Karpas-422 (cell line): ENCODE measurements at places on chromosomes 6 and 20.

DNA sequence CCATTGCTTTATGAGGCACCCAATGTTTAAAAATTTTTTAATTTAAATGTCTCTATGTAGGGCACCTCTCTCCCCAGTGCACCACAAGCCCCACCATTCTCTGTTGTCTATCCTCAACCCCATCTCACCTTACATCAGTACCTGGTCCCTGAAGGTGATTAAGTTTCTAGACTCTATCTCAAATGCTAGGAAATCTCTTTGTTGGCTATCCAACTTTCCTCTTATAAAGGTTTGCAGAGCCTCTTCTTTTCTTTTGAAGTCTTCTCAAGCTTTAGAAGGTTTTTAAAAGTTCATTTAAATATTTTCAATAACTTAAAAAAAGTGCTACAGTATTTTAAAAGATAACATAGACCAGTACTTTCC lies 76.5 kb upstream of the TBC1D7 start:
- no peak for DNase-seq

DNA sequence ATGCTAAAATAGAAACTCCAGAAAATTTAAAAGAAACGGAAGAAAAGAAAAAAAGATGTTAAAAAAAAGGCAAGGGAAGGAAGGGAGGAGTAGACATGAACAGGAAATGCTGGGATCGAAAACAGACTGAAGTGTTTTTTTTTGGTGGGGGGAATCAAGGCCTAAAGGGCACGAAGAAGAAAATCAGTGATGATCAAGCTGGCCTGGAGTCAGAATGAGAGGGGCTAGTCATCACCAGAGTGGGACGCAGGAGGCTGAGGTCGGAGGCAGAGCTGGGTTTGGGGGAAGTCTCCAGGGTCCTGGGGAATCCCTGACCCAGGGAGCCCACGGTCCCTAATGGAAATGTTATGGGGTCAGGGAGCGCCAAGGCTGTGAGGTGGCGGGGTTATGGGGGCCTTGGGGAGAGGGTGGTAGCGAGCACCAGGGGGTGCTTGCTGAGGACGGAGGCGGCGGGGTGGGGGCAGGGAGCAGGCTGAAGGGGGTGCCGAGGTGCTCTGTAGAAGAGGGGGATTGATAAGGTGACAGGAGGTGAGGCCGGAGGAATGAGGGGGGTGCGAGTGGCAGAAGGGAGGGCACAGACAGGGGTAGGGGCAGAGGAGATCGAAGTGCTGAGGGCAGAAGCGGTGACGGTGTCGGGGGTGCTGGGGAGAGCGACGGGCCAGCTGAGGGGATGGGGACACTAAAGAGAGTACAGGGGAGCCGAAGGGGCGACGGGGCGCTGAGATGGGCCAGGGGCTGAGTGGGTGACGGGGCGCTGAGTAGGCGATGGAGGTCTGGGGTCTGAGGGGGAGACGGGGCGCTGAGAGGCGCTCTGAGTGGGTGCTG lies 684 bp downstream of the ZNFX1 start:
- DNase-seq = no peak

GRCh38 chr6:33746036-33746600 lies 587 bp downstream of the IP6K3 start:
- no peak for DNase-seq

GRCh38 chr6:133407320-133408100 lies 166.4 kb downstream of the EYA4 start:
- no peak for DNase-seq

GRCh38 chr6:148179786-148180185 lies 162.9 kb upstream of the SASH1 start:
- peak; percentile 66 for DNase-seq

GRCh38 chr6:167047554-167047953 lies 48.4 kb downstream of the CEP43 start:
- DNase-seq = peak; percentile 81

GRCh38 chr20:32072168-32072750 lies 20.2 kb downstream of the HCK start:
- DNase-seq = no peak

DNA sequence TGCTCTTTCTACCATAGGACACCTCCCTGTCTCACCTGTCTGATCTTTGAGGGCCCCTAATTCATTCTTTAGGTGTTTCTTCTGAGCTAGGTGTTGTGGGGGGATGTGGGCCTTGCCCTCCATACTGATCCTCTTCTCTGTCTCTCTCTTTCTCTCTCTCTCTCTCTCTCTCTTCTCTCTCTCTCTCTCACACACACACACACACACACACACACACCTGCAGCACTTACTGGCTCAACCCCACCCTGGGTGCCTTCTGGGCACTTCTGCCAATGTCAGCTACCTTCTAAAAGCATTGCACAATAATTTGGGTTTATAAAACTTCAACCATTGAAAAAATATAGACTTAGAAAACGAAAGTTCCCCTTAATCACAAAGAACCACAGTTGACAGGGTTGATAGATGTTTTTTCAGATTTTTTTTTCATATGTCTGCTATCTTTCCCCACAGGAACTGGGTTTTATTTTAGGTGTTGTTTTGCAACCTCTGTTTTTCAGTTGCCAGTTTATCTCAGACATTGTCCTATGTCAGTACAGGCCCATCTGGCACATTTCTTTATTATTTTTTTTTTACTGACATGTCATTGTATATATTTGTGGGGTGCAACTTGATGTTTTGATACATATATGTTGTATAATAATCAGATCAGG lies 28.1 kb downstream of the PKIG start:
- DNase-seq = no peak

DNA sequence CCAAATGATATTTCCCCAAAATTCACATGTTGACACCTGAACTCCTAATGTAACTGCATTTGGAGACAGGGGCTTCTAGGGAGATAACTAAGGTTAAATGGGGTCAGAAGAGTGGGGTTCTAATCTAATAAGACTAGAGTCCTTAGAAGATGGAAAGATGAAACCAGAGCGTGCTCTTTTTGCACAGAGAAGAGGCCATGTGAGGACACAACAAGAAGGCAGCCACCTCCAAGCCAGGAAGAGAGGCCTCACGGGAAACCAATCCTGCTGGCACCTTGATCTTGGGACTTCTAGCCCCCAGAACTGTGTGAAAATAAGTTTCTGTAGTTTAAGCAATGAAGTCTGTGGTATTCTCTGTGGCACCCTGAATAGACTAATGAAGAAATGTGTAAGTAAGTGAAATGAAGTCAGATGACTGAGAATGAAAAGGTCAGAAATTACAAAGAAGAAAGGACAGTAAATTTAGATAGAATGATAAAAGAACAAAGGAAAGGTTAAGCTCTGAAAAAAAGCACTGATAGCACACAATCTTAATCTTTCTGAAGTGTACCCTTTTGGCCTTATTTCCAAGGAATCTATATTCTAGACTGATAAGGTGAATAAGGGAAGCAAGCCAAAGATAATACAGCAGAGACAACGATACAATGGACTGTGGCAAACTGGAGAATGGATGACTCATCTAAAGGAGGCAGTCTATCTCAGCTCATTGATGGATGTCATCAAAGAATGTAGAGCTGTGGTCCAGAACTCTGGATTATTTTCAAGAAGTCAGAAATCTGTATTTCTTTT lies 110.4 kb downstream of the MYB start:
- DNase-seq = no peak

GRCh38 chr20:6735942-6736845 lies 31.3 kb upstream of the BMP2 start:
- no peak for DNase-seq

GRCh38 chr6:56244528-56245253 lies 2.7 kb downstream of the COL21A1 start:
- DNase-seq = no peak

- DNase-seq = no peak
These were observed 191.5 kb upstream of the BMP2 start for GRCh38 chr20:6575912-6576401.

DNA sequence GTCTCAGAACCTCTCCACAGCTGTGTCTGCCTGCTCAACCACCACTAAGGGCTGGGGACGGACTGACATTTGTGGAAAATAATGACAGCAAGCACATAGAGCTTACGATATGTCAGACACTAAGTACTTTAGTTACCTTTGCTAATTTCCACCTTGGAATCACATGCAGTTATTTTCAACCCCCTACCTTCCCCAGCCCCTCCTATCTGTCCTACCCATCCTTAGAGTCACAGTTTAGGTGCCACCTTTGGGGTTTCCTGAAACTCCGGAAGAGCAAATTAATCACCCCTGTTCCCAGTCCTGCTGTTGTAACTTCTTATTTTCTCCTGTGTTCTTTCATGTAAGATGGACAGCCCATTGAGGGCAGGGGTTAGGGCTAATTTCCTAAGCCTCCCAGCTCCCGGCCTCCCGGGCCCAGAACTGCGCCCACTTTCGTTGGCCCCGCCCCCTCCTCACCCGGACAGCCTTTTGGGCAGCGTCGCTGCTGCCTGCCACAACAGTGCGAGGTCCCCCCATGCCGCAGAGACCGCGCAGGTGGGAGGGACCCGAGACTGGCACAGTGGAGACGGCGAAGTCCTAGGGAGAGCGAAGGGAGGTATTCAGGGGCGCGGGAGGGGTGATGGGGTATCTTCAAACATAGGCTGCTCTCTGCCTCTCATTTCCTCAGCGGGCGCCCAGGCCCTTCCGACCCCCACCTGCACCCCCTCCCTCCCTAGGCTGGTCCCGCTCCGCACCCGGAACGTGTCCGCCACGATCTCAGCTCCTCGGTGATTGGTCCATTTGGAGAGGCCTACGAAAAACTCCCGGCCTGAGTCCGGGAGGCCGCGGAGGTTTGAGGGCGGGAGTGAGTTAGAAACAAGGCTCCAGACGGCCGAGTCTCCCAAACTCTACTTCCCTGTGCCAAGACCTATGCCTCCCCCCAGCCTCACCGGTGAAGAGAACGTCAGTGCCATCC lies 1.1 kb downstream of the DDAH2 start:
- peak; percentile 87 for DNase-seq

DNA sequence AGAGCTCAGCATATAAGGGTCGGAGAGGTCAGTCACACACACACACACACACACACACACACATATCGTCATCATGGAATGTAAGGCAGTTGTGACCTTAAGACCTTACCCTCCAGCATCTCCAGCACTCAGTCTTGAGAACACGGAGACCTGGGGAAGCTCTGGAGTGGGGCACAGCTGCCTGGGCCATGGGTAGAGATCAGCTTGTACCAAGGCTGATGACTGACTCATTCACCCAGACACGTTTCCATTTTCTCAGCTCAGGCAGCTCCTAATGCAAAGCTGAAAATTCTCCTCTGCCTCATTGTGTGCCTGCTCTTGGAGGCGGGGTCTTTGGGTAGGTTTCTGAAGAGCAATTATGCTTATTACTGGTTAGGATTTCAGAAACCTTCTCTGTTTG lies 38.3 kb upstream of the PDYN start:
- DNase-seq = no peak

DNA sequence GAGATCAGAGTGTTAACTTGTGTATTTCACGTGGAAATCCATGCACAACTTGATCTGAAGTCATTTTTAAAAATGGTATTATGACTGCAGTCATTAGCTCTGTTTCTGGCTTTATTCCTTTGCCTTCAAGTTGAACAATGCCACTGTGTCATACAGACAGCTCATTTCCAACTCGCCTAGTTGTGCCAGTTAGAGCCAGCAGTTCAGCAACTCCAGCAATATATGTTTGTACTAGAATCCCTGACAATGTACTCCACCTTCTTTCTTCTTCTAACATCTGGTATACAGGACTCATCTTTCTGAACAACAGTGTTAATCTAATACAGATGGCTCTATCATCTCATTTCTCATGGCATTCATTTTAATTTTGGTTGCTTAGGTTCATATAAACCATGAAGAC lies 418.3 kb upstream of the POU3F2 start:
- no peak for DNase-seq

- no peak for DNase-seq
These were observed 104.0 kb downstream of the PLCB4 start for GRCh38 chr20:9172851-9173250.

DNA sequence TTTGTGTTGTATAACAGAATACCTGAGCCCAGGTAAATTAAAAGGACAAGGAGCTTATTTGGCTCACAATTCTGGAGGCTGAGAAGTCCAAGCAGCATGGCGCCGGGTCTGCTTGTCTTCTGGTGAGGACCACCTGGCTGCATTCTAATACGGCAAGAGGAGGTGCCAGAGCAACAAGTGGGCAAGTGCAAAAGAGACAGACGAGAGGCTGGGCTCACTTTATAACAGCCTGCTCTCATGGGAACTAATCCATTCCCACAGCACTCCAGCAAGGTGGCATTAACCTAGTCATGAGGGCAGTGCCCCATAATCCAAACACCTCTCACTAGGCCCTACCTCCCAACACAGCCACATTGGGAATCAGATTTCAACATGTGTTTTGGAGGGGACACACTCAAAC lies 12.9 kb downstream of the PACSIN1 start:
- no peak for DNase-seq

GRCh38 chr6:132362442-132363185 lies 38.7 kb downstream of the MOXD1 start:
- no peak for DNase-seq

DNA sequence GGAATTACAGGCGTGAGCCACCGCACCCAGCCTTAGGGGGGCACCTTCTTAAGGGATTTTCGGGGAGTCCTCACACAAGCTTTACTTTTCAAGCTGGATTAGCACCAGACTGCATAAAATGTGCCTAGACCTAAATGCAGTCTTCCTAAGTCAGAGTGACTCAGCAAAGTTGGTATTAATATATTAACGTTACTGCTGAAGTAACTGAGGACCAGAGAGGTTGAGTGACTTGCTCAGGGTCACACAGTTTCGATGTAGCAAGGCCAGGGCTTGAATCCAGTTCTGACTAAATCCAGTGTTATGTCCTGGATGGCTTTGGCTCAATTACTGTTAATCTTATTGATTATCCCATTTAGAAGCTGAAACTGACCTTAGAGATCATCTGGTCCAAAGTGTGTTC lies 13.4 kb downstream of the EDEM2 start:
- DNase-seq = no peak

DNA sequence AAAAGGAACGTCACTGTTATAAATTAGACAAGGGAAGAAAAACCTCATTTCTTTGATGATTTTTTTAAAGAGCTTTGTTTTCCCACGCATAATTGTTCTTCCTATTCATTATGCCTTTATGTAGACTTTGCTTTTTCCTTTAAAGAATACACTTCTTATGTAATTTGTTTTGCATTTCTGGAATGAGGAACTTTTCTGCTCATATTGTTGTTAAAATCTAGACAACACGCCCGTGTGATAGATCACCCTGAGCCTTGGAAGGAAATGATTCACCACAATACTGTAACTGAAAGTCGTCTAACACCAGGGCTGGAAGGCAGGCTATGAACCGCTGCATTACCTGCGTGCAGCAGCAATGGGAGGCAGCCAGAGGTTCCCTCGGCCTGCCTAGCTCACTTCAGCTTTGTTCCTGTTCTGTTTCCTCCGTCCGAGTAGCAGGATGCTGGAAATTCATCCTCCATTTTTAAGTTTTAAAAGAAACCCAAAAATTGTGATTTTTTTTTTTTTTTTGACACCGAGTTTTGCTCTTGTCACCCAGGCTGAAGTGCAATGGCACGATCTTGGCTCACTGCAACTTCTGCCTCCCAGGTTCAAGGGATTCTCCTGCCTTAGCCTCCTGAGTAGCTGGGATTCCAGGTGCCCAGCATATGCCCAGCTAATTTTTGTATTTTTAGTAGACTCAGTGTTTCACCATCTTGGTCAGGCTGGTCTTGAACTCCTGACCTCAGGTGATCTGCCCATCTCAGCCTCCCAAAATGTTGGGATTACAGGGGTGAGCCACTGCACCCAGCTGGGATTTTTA lies 49.6 kb upstream of the ZNF217 start:
- DNase-seq = no peak

GRCh38 chr20:32621891-32622584 lies 36.9 kb upstream of the NOL4L start:
- DNase-seq = no peak

GRCh38 chr20:38172408-38172807 lies 7.3 kb upstream of the TGM2 start:
- DNase-seq = no peak
